ENCODE measurements at places on chromosomes 3 and 15. TPM values are rescaled to one million over a fixed set of nuclear protein-coding genes. Genes with fewer than 3 reads are reported as not detected.

The MFN1 gene
- 64.8 TPM for total RNA-seq

The CATSPER2 gene
- total RNA-seq = 7.7 TPM

The GOLGA6L4 gene
- total RNA-seq = 11.7 TPM

The RFTN1 gene
- total RNA-seq = 0.73 TPM

The VILL gene
- total RNA-seq = 6.8 TPM

DNA sequence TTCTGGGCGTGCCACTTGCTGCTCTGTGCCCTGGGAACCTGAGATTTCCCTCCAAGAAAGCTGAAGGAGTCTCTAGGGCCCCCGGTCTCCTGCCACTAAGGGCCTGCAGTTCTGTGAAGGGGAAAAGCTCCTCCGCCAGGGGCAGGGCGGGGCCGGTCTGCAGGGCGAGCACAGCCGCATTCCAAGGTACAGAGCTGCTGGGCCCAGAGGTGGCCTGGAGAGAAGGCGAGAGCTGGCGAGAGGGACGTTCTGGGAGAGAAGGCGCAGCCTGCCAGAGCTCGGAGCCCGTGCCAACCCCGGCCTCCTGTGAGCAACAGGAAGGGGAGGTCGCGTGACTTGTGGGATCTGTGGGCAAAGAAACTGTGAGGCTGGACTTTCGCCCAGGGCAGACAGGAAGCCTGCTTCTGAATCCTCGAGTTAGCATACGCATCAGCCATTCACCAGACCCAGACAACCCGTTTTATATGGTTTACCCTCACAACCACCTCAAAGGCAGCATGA is 500.4 kb downstream of the SHQ1 start:
- peak; percentile 25 for DNase-seq

DNA sequence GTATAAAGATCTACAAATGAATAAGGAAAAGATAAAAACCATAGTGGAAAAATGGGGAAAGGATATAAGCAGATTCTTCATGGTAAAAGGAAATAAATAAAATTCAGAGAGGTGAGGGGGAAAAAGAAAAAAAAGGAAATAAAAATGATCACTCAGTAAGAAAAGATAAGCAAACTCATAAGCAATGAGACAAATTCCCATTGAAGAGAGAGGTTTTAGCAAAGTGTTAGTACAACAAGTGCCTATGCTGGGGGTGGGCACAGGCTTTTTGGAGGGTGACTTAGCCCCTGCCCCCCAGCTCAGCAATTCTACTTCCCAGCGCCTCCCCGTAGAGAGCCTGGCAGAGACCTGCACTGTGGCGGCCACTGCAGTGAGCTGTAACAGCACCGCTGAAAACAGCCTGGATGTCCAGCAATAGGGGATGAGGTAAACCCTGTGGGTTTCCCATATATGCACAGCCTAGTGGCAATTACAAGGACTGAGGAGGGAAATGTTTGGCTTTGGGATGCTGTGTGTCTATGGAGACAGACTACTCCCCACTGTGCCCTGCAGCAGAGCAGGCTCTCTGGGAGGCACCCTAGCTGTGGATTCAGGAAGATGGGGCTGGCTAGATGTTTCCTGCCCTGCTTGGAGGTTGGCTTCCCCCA is 23.7 kb upstream of the SFMBT1 start:
- DNase-seq = no peak

- DNase-seq = no peak
These were observed 24.8 kb upstream of the ZNF774 start for GRCh38 chr15:90327311-90327710.

DNA sequence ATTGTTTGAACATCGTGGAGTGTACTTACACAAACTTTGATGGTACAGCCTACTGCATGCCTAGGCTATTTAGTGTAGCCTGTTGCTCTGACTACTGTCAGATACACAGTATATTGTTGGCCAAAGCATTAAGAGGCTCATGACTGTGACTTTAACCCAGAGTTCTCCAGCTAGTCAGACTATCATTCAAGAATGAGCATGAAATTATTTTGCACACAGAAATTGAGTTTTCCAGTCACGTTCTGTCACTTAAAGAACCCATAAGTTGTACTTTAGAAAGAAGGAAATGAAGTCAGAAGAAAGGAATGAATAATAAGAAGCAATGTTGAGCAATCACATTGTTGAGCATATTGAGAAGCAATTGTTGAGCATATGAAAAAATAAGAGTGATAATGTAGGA is 37.6 kb upstream of the SLC22A13 start:
- no peak for DNase-seq

- DNase-seq = no peak
These were observed 63.5 kb downstream of the CTDSPL start for GRCh38 chr3:37925157-37925556.

GRCh38 chr15:81336568-81336967 is 12.6 kb upstream of the STARD5 start:
- DNase-seq = no peak

DNA sequence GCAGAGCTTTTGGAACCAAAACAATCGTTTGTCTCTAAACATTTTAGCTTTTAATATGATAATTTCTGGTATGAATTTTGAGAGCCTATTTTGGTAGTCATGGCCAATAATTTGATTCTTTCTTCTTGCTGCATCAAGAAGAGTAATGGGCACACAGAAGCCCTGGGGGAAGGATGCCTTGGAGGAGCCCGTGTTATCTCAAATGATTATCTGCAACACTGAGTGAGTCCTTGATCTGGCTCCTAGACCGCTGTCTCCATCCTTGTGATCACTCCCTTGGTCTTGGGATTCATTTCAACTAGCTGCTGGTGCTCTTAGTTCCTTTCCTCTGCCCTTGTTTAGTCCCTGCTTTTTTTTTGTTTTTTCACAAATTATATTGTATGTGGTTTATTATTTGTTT is 77.9 kb upstream of the CCNL1 start:
- no peak for DNase-seq

DNA sequence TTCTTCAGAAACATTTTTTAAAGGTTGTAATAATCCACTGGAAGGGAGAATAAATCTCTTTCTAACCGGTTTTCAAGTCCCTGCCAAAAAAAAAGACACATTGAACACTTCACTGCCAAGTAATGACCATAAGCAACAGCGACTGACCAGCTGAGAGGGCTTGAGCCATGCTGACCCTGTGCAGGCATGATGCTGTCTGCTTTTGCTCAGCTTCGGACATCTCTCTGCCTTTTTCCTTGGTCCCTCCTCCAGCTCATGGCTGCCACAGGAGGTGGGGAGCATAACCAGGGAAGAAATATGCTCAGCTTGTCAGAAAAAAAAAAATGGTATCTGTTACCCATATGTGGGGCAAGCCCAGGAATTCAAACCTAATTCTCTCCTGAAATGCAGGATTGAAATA is 1.5 kb downstream of the IGSF10 start:
- no peak for DNase-seq

- no peak for DNase-seq
These were observed 422 bp upstream of the SETMAR start for GRCh38 chr3:4302747-4303146.

- DNase-seq = no peak
These were observed 627 bp upstream of the FAM131A start for GRCh38 chr3:184336547-184337398.

DNA sequence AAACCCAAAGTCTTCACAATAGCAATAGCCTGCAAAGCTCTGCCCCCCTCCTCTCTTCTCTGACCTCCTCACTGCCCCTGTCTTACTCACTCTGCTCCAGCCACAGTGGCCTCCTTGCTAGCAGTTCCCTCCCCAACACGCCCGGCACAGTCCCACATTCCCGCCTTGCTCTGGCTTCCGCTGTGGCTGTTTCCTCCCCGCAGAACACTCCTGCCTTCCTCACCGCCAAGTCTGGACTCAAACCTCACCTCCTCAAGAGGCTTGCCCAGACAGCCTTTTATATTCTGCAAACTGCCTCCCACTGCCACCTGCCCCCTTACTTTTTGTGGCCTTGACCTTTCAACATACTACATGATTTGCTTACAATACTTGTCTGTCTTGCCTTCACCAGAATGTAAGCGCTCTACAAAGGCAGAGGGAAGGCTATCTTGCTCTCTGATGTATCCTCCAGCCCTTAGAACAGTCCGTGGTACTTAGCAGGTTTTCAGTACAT is 406 bp upstream of the MPI start:
- no peak for DNase-seq

DNA sequence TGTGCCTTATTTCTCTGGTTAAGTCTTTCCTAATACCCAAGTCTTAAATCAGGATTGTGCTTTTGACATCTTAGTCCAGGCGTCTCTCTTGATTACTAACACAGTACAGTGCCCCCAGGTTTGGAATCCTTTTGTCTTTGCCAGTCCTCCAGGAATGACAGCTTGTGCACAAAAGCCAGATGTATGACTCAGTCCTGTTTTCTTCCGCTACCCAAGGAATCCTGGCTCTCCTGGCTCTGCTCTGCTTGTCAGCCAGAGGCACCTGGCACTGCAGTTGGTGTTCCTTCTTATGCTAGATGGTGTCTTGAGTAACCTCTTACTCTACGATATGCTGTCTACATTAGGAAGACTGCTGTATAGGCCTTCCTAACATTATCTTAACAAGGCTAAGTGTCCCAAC is 728.2 kb upstream of the NECTIN3 start:
- no peak for DNase-seq

Data from progenitor cell of endocrine pancreas (in vitro differentiated cells).